ENCODE measurements at places on chromosomes 16 and 17.

DNA sequence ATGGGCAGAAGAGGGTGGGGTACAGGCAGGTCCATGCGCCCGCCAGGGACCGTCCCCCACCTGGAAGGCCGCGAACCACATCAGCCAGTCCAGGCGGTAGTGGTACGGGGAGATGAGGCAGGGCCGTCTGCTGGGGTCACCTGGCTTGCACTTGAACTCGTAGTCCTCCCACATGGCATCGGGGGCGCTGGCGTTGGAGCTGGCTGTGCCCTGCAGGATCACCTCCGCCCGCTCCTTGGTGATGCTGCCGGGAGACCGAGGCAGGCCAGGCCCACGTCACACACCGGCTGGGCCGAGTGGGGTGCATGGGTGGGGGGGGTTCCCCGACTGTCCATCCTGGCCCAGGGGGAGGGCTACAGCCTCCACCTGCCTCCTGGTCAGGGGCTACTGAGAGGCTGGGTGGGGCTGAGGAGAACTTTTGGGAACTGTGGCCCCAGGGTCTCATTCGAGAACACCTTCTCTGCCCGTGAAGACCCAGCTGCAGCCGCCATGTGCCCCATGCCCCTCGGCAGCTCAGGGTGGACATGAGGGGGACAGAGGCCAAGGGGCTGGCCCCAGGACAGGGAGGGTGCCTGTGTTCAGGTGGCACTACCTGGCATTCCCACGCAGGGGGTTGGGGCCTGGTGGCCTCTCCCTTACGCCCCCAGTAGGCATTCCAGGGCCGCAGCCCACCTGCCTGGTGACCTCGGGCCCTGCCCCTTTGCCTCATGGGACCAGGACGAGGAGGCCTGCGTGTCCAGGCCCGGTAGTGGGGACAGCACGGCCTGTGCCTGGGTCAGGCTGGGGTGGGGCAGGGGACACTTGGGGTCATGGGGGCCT is 69.5 kb upstream of the GNG13 start:
- no peak for DNase-seq

GRCh38 chr16:10609402-10609774 is 29.0 kb upstream of the EMP2 start:
- DNase-seq: no peak

- no peak for DNase-seq
Measured at GRCh38 chr16:88799569-88800276, 3.9 kb upstream of the CDT1 start.

GRCh38 chr16:80824623-80825364 is 20.4 kb upstream of the CDYL2 start:
- DNase-seq: peak; percentile 21

DNA sequence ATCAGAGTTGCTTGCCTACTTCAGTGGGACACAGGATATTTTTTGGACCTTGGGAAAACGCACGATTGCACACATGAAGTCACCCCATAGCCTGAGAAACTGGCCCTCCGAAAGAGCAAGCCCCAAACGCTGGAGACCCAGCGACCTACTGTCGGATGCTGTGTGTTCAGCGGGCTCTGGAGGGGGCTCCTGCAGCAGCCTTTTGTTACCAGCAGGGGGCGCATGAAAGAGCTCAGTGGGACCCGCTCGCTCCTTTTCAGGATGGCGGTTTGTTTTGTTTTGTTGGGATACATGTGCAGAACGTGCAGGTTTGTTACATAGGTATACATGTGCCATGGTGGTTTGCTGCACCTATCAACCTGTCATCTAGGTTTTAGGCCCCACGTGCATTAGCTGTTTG is 28.4 kb downstream of the MYH3 start:
- DNase-seq: no peak

DNA sequence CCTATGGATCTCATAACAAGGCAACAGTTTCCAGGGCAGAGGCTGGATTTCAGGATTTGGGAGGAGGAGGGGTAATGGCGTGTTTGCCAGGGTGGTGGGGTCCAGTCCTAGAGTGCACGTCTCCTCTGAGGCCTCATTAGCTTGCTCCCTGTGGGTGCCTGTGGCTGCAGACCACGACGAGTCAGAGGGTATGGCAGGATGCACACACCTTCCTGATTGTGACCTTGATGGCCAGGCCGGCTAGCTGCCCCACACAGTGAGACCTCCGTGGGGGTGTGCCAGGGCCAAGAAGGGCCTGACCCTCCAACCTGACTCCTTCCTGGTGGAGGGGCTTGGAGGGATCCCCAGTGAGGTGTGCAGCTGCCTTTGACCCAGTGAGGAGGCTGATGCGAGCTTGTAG is 4.0 kb upstream of the SMTNL2 start:
- no peak for DNase-seq

GRCh38 chr16:14354561-14355351 is 275.3 kb downstream of the PARN start:
- no peak for DNase-seq

DNA sequence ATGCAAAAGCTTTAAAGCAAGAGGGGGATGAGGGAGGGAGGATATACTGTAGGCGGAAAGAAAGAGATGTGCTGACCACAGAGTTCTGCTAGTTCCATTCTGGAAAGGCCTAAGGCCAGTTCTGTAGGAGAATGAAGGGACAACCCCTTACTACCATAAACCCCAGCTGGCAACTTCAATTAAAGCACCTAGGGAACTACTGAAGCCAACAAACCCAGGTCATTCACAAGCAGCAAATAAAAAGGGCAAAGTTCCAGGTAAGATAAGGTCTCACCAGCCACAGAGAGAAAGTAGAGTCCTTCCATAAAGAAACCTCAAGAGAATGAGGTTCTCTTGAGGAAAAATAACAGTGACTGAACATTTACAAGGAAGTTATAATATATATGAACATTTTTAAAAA is 12.8 kb downstream of the TERF2 start:
- DNase-seq: no peak

GRCh38 chr17:49715216-49715615 is 7.5 kb upstream of the SLC35B1 start:
- no peak for DNase-seq

- DNase-seq: peak; percentile 54
Measured at GRCh38 chr17:51427856-51428255, 167.5 kb downstream of the UTP18 start.

GRCh38 chr16:79309606-79310005 is 290.9 kb downstream of the MAF start:
- no peak for DNase-seq

DNA sequence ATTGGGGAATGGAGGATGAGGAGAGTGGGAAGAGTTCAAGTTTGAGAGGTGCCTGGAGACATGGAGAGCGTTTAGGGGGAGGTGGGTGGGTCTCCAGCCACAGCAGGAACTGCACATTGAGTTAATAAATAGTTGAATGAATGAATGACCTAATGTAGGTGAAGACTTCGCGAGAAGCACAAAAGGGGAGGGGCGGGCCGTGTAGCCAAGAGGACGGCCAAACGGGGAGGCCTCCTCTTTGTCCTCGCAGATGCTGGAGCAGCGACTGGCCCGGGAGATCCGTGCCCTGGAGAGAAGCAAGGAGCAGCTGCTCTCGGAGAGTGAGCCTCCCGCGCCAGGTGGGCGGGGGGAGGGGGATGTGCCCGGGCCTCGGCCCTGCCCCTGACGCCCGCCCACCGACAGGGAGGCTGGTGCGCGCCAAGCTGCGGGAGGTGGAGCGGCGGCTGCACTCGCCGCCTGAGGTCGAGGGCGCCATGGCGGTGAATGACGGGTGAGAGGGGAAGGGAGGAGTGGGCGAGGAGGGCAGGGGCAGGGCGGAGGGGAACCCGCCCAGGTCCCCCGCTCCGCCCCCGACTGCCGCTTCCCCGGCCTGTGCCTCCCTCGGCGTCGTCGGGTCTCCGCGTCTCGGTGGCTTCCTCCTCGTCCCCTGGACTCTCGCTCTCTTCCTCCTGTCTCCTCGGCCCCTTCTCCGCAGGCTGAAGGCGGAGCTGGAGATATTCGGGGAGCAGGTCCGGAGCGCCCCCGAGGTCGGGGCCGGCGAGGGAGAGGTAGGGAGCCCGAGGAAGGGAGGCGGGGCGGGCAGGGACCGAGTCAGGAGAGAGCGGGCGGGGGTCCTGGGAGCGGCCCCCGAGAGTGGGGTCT is 12.9 kb downstream of the SYCE1L start:
- DNase-seq: peak; percentile 62

DNA sequence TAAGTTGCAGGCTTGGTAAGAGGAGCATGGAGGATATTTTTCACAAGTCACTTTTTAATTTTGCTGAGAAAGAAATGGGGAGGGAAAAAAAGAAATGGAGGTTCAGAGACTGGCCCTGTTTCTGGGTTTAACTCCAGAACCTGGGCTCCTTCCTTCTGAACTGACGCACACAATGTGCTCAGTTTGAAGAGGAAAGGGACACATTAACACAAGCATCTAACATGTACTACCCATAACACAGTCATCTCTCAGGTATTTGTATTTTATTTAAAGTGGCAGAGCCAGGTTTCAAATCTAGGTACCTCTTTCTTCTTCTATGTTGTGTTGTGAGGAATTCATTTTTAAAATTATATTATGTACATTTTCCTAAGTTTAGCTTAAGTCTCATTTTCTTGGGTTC is 5.3 kb upstream of the TMEM100 start:
- DNase-seq: no peak

DNA sequence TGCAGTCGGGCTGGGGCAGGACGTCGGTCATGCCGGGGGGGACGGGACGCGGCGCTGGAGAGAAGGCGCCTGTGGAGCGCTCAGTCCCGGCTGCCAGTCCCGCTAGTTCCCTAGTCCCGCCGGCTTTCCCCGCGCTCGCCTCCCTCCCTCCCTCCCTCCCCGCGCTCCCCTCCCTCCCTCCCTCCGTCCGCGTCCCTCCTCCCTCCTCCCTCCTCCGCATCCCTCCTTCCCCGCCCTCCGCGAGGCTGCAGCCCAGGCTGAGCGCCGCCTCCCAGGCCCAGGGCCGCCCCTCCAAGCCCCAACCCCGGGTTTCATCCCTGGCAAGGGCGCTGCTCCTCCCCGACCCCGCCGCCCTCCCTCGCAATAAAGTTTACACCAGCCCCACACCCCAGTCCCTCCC is 34.8 kb downstream of the TIMM22 start:
- DNase-seq: no peak

- DNase-seq: no peak
Measured at GRCh38 chr16:13594823-13595222, 325.1 kb upstream of the ERCC4 start.

- DNase-seq: no peak
Measured at GRCh38 chr17:16516594-16517051, 24.6 kb upstream of the LRRC75A start.

DNA sequence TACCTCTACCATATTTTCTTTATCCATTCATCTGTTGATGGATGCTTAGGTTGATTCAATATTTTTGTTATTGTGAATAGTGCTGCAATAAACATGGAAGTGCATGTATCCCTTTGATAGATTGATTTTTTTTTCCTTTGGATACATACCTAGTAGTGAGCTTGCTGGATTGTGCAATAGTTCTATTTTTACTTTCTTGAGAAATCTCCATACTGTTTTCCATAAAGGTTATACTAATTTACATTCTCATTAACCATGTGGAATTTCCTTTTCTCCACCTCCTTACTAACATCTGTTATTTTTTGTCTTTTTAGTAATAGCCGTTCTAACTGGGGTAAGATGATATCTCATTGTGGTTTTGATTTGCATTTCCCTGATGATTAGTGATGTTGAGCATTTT is 124.6 kb upstream of the TOX3 start:
- no peak for DNase-seq

GRCh38 chr17:71975331-71975801 is 145.5 kb upstream of the SOX9 start:
- DNase-seq: no peak

GRCh38 chr16:48318630-48319029 is 66.6 kb downstream of the SIAH1 start:
- peak; percentile 4 for DNase-seq

- DNase-seq: no peak
Measured at GRCh38 chr16:18788828-18789514, 1.2 kb downstream of the RPS15A start.

DNA sequence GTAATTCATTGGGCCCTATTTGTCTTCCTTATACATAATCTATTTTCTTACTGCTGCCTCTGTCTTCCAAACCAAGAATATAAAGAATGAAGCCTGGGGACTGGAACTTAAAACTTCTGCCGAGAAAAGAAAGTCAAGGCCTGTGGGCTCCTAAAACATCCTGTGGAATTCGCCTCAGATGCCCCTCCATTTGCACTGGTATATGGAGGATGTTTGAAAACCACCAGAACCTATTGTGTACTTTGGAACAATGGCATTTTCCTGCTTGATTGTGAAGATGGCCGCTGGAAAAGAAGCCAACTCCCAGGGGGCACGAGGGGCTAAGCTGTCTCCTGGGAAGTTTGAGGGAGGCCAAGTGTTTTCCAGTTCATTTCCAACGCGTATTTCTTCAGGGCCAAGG is 122.4 kb downstream of the WWOX start:
- DNase-seq: no peak

GRCh38 chr17:75181110-75181509 is 1.6 kb downstream of the SUMO2 start:
- DNase-seq: no peak

DNA sequence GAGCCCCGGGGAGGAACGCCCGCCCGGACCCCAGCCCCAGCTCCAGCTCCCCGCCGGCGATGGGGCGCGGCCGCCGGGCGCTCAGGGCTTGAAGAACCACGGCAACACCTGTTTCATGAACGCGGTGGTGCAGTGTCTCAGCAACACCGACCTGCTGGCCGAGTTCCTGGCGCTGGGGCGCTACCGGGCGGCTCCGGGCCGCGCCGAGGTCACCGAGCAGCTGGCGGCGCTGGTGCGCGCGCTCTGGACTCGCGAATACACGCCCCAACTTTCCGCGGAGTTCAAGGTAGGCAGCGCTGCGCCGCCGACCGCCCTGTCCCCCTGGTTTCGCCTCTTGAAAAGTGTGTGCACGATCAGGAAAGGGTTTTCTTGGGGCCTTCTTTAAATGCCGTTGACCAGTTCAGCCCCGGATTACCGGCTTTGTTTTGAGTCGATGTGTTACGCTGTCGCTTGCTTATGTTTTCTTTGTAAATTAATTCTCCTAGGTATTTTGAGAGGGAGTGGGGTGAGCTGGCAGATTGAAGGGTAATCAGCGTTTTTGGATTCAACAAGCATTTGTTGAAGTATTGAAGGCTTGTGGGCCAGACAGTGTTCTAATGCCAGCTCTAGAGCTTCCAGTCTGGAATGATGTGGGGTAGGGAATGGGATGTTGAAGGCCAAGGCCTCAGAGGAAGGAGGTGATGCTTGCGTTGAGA is 681 bp downstream of the USP43 start:
- DNase-seq: peak; percentile 5

DNA sequence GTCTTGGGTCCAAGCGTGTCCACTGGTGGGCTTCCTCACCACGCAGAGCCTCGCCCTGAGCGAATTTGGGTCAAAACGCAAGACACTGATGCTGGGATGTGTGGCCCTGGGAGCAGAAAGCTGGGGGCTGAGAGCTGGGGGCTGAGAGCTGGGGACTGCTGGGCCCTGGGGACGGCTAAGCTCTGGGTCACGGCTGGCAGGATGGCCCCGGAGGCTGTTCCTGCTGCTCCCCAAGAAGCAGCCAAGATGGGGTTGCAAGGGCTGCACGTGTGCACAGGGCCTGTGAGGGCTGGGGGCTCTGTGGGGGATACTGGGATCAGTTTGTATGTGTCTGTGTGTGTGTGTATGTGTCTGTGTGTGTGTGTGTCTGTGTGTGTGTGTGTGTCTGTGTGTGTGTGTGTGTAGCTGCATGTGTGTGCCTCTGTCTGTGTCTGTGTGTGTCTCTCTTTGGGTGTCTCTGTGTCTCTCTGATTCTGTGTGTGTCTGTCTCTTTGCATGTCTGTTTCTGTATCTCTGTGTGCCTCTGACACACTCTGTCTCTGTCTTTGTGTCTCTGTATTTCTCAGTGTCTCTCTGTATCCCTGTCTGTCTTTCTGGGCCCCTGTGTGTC is 38.2 kb upstream of the CIBAR2 start:
- no peak for DNase-seq

Measured in stimulated activated CD4-positive, alpha-beta T cell treated with anti-CD3 and anti-CD28 coated beads, Interleukin-1b, Interleukin-23, amount 100 ng/mL, for 4 hours (primary cell).